Activated T-cell treated with anti-CD3 and anti-CD28 coated beads, Interleukin-2, amount 50 U/mL, for 48 hours (primary cell): ENCODE measurements at places on chromosomes 11 and 22.

- DNase-seq: no peak
These were observed 774 bp upstream of the MRGPRG start for GRCh38 chr11:3219281-3219892.

- no peak for DNase-seq
These were observed 28.0 kb upstream of the CRKL start for GRCh38 chr22:20889025-20889704.

DNA sequence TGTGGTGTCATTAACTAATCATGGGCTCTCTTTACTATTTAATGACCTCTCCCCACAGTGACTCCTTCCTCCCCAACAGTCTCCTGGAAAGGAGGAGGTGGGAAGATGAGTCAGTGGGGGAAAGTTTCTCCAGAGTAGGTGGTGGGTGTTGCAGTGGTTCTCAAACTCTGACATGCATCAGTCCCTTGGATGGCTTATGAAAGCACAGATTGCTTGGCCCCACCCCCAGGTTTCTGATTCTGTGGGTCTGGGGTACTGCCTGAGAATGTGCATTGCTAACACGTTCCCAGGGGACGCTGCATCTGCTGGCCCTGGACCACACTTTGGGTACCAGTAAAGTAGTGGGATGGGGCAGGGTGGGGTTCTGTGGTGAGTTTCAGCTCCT is 9.8 kb downstream of the CD82 start:
- peak; percentile 77 for DNase-seq

DNA sequence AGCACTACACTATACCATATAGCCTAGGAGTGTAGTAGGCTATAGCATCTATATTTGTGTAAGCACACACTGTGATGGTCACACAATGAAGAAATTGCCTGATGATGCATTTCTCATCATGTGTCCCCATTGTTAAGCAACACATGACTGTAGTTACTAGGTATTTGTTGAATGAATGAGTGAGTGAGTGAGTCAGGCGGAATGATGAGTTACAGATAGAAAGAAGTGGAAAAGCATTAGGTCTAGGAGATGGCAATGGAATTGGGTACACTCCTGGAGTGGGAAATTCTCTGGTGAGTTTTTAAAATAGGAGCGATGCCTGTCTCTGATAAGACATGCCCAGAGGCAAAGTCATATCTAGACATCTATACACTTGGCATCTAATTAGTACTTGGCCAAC is 160.5 kb upstream of the TBCEL start:
- no peak for DNase-seq

GRCh38 chr11:40376331-40376730 is 1083.1 kb downstream of the LRRC4C start:
- DNase-seq: no peak

- DNase-seq: no peak
These were observed 2.7 kb downstream of the P2RY6 start for GRCh38 chr11:73274722-73275380.

GRCh38 chr11:3781423-3781822 is 15.9 kb downstream of the NUP98 start:
- no peak for DNase-seq

DNA sequence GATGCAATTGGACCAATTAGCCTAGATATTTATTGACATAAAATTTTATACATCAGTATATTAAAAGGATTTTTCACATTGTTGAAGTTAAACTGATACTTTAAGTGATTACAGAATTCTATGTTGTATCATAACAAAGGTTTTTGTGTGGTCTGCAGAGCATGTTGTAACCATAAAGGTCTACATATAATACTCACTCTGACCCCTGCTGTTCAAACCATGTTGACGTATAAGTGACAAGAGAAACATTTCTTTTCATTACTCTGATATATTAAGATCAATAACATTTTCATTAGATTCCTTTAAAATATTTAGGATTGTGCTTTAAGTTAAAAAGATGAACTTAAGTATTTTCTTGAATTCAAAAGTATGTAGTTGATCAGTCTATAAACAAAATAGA is 63.9 kb downstream of the GAS2 start:
- DNase-seq: no peak

- no peak for DNase-seq
These were observed 420.0 kb downstream of the METTL15 start for GRCh38 chr11:28528217-28528616.

DNA sequence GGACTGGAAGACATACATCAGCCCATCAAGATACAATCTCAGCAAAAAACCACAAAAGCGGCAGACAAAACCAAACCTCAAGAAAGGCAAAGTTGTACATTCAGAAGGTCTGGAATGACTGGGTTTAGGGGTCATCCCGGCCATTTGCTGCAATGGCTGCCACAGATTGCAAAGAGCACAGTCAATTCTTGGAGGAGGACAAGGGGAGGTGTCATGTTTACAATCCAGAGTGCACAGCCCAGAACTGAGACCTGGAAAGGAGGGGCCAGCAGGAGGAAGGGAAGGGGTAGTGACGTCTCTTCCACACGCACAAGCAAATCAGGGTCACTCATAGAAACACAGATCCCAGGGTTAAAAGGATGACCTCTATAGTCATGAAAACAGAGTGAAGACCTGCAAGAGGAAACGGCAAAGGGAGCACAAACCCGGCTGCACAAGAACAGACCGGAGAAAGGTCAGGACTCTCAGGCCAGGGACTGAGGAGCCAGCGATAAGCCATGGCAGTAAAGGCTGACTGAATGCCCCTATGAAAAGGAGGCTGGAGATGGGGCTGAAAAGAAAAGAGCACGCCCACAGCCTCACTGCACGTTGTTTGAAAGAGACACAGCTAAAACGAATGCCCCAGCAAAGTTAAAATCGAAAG is 18.2 kb upstream of the MUC5AC start:
- DNase-seq: no peak

DNA sequence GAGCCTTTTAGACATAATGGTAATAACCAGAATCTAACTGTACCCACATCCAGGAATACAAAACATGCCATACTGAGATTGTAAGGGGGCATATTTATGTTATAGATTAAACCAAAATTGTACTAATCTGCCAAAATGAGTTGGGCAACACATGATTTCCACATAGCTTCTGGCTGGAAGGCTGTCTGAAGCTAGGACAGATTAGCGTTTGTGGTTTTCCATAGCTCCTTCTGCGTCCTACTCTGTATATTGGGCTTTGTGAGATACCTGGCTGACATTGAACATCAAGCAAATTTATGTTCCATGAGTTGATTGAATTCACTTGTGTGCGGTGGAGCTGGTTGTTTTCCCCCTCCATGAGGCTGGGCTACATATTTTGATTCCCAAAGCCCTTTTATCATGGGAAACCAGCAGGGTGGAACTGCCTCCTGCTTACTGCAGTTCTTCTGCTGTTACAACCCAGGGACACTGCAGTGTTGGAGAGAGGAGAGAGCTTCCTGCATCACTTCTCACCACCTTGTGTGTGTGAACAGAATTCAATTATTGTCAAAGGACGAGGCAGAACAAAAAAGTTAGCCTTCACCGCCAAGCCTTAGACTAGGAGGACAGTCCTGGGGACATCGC is 114.9 kb downstream of the C11orf91 start:
- no peak for DNase-seq

GRCh38 chr11:130886704-130887103 is 29.6 kb downstream of the SNX19 start:
- DNase-seq: no peak

GRCh38 chr11:124294687-124295086 is 19.1 kb downstream of the OR8D1 start:
- no peak for DNase-seq

GRCh38 chr22:37931893-37932389 is 21.5 kb downstream of the C22orf23 start:
- no peak for DNase-seq
